ENCODE measurements at places on chromosomes 3 and 15.

DNA sequence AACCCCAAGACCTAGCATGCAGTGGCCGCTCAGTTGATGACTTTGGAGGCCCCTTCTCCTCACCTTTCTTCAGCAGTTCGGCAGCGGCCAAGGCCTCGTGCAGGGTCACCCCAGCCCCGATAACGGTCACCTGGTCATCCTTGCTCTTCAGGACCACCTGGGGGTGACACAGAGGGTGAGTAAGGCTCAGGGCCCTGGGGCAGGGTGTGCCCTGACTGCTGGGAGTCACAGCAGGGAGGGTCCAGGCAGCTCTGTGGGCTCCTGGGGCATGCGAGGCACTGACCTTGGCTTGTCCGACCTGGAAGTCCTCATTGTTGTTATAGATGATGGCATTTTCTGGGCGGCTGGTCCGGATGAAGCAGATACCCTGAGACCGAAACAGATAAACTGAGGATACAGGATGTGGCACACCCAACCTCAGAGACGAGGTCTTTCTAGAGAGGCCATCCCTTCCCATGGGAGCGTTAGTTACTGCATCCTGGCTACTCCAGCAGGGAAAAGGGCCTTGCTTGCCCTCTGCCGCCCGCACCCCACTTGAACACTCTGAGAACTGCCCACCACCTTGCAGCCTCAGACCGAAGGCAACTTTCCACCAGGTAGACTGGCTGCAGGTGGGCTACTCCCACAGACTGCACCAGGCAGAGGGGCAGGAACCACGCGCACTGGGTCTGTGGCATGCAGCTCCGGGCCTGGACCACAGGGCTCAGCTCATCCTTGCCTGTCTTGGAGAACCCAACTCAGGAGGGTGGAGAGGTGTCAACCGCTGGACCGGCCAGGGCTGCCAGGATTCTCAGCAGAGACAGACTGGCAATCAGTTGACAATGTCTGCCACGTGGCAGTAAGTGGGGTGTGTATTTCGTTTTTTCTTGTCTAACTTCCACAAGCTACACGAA is 27.6 kb downstream of the TKT start:
- no peak for DNase-seq

DNA sequence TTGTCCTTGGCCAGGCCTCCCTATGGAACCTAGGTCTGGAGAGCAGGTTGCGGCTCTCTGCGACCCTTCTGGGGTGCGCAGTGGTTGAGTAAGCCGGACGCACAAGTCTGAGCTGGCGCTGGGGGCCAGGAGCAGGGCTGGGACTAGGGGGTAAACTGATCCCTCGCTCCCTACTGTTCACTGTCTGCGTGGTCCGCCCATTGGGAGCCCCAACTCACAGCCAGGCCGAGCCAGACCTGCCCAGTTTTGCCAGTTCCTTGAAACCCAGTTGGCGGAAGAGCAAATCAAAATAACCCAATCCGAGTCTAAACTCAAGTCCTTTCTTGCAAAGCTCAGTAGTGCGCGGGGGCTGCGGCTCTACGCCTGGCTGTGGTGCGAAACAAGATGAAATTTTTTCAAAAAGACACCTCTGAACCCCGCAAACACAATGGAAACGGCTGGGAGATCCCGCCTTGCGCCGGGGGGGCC is 17.5 kb downstream of the RGMA start:
- DNase-seq: no peak

- no peak for DNase-seq
These were observed 25.7 kb upstream of the MB21D2 start for GRCh38 chr3:192943393-192943792.

- DNase-seq: no peak
These were observed 279.3 kb upstream of the LRRFIP2 start for GRCh38 chr3:37453393-37454389.

DNA sequence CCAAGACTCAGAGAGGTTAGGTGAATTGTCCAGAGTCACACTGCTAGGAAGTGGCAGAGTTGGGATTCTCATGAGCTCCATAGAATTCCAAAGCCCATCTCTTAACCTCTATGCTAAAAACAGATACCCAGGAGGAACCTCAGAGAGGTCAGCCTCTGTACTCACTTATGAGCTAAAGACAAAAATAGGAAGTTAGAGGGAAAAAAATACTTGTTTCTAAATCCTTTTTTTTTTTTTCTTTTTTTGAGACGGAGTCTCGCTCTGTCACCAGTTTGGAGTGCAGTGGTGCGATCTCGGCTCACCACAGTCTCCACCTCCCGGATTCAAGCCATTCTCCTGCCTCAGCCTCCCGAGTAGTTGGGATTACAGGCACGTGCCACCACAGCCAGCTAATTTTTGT is 31.4 kb downstream of the FSD2 start:
- DNase-seq: no peak

GRCh38 chr15:81930582-81931369 is 115.0 kb downstream of the MEX3B start:
- no peak for DNase-seq

DNA sequence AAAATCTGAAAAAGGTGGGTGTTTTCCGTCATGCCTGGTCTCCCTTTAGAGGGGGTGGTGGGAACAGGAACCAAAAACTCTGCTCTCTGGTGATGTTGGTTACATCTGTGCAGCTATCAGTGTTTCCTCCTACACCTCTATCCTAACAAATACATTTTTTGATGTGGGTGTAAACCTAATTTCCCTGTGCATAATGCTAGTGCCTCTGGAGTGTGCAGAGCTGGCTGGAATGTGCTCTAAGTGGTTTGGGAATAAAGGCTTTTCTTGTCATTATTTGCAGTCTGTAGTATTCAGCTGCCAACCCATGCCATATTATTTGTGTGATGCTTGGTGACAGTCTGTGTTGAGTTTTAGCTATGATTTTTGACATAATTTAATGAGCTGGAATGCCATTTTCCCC is 547.6 kb downstream of the NLGN1 start:
- DNase-seq: no peak

DNA sequence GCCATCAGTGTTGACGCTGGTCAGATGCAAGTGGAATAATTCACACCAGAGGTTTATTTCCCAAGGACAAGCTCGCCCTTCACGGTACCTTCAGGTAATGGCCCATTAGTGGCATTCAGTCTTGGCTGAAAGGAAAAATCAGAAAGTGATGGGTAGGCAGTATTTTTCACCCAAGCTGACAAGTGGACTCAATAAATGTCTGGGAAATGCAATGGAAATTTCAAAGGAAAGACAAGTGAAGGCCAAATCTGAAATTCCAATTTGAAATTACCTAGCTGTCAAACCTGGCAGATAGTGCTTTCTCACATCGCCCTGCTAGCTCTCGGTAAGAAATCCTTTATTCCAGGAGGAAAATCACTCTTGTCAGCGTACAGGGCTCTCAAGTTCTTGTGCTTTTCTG is 413.5 kb downstream of the OCA2 start:
- DNase-seq: no peak
